ENCODE measurements at places on chromosomes 16 and 17.

DNA sequence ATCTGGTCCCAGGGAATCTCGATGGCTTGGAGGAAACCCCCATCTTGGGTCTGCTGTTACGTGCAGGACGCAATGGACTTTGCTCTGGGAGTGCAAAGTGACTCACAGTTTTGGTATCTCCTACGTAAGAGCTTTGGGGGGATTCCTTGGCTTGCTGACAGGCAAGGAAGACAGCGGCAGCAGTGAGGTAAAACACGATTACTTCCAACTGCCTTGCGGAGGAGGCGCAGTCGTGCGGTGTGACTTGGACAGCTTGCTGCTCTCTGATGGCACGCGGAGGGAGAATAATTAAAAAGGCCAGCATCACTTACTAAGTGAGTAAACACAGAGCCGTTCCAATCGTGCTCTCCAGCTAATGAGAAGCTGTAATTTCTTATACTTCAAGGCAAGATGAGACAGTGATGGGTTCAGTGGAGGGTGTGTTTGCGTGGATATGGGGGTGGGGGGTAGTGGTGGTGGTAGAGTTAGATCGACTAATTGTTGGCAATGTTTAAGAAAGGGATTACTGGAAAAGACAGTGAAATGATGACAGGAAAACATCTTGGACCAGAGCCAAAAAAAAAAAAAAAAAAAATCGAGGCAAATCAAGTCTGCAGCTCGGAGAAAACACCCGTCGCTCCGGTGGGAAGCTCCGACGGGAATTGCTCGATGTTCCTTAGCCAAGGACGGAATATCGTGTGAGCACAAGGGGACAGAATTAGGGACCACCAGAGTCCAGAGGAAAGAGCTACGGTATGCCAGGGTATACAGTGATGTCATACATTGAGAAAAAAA is 184.8 kb upstream of the ZFHX3 start:
- DNase-seq = no peak

DNA sequence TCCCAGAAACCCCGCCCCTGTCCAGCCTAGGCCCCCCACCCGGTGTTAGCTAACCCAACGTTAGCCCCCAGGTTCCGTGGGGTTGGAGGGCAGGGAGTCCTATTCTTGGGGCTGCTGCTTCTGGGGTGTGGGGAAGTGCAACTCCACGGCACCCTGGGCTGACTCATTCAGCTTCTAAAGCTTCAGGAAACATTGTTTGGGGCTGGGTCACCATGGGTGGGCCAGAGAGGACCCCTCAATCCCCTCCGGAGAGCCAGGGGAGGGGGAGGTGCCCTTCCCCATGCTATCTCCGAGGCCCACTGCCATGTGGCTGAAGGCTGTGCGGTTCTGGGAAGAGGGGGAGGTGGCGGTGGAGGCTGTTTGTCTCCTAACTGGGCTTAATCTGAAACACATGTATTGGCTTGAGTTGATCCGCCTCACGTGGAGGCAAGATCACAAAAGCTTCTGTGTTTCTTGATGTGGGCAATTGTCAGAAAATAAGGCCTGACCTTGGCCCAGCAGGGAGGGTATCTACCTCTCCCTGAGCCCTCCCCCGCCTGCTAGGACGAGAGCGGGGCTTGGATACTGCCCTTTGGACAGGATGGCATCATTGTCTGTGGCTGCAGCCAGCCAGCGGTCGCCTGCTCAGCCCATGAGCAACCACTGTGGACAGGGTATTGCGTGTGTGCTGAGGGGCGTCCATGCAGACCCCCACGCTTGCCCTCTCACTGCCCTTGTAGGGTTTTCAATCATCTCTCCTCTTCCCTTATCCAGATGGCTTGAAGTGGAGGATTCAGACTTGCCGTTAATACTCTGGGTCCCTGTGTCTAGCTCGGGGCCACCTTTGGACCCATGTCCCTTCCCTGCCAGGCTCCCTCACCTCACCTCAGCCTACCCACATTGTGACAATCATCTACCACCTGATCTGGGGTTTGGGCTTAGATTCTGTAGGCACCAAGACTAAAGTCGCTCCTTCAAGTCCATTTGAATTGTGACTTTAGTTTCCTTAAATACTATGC is 1.3 kb downstream of the SERPINF1 start:
- DNase-seq = no peak

GRCh38 chr17:61485067-61485775 is 33.0 kb downstream of the TBX4 start:
- DNase-seq = no peak

DNA sequence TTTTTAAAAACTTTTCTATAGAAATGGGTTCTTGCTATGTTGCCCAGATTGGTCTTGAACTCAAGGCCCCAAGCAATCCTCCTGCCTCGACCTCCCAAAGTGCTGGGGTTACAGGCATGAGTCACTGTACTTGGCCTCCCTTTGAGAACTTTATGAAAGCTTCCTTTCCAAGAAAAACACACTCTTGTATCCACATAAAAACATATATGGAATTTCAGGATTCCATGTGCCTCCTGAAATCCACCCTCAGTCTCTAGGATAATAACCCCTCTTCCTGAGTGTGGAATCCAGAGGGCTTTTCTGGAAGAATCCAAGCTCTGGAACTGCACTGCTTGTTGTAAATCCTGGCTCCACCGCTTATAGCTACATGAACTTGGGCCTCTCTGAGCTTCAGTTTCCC is 53.2 kb upstream of the MRTFB start:
- DNase-seq = no peak

DNA sequence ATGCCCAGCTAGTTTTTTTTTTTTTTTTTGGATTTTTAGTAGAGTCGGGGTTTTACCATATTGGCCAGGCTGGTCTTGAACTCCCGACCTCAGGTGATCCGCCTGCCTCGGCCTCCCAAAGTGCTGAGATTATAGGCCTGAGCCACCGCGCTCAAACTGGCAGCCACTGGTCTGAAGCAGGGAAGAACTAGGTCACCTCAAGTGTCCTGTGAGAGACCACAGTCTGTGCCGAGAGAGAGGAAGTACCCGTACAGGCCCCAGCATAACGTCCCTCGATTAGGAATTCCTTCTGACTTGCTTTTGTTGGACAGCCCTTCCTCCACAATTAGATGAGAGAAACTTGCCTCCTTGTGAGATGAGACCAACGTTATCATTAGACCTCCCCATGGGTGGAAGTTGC is 13.7 kb upstream of the CD300E start:
- no peak for DNase-seq

GRCh38 chr16:30379158-30379783 is 3.1 kb downstream of the SEPTIN1 start:
- no peak for DNase-seq

- no peak for DNase-seq
Observed at GRCh38 chr17:7179317-7180254, at the start of gene ASGR1. Gene ASGR1 (minus strand): TSS chr17:7179370. CDS start chr17:7178563, 807 bp downstream.

Measured in inflammatory macrophage treated with lipopolysaccharide for 1 hour (primary cell).